Tibial nerve (tissue), 4 donors: ENCODE measurements at places on chromosomes 16 and 17.

DNA sequence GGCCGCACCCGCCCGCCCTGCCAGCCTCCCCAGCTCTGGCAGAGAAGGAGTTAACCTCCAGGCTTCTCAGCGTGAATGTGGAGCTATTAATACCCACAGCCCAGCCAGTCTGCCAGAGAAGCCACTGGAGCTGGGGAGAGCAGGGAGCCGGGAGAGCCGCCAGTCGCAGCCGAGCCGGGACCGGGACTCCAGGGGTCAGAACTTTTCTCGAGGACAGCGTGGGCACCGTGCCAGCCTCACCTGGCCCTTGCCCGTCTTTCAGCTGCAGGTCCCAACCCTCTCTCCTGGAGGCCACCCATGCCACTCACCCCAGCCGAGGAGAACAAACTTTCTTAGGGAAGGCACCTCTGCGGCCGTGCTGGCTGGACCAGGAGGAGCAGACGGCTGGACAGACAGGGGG lies 33.8 kb upstream of the SBK1 start:
- no peak for DNase-seq

- no peak for DNase-seq
These were observed 34.4 kb downstream of the WDR59 start for GRCh38 chr16:74950511-74950910.

DNA sequence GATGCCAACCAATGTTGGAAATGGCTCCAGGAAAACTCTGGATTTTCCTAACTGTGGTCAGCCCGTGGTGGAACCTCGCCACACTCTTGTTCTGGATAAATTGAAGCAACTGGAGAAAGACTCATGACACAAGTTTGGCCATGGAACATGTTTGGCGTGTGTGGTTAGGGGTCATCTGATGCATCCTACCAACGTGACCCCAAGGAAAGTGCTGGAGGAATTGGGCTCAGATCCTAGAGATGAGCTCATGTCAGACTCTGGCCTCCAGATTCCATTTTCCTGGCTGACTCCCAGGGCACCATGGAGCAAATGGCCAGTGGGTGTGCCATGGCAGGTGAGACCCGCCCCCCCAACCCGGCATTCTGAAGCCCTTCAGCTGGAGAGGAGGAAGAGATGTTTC lies 58.5 kb downstream of the CACNG5 start:
- no peak for DNase-seq

DNA sequence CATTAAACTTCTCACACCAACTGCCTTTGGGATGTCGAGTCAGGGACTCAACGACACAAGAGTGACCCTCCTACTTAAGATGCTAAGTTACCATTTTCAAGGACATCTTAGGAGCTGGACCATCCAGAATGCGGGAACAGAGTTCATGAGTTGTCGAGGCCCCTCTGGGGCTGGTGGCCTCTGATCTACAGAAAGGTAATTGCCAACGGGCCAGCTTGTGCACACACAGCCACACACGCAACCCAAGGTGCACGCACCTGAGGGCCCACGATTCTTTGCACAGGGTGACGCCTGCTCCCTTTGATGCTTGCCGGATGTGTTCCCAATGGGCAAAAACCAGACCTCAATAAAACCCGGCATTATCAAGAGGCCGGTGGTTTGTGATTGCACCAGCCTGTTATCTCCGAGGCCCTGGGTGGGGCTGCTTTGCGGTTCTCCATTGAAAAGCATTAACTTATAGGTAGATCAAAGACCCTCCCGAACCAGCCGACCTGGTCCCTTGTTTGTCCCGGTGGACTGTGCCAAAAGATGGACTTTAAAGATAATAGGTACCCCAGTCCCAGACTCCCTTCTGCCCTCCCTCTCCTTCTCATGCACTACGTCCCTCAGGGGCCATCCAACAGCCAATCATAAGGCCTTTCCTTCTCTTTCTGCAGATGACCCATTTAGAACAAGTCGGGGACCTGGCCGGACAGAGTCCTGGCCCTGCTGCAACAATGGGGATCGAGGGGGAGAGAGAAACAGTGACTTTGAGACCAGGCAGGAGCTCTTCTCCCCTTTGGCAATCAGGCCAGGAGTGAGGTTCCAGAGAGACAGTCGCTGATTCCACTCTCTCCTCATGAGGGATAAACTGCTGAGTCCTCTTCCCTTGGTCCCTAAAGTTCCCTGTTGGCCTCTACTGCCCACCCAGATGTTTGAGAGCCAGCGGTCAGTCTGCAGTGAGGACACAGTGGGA lies 292.5 kb downstream of the SOX9 start:
- no peak for DNase-seq

- no peak for DNase-seq
These were observed 10.9 kb downstream of the HDAC5 start for GRCh38 chr17:44112284-44113280.

GRCh38 chr17:81644976-81645952 lies 8.3 kb downstream of the TSPAN10 start:
- DNase-seq = no peak

GRCh38 chr16:4365014-4365406 lies 6.6 kb upstream of the VASN start:
- DNase-seq = no peak

DNA sequence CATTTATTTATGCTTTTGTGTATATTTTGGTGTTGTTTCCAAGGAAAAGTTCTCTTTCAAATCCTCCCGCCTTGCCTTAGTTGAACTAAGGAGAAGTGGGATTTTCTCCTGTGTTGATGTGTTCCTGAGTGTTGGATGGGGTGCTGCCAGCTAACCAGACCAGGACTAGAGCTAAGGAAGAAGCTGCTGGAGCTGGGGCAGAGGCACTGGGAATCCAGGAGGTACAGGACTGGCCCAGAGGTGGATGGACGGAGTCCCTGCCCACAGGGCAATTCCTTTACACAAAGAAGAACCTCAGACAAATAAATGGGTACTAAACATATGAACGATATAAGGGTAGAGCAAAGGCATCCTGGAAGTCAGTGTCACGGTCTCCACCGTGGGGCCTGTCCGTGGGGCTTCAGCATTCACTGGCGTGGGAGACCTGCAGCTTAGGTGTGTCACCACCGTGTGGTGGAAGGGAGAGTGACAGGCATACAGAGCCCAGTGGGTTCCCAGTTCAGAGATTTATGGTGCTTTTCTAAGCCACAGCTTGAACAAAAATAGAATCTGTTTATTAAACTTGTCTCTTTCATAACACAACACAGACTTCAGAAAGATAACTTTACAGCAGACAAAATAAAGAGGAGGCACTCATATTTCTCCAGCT lies 270.7 kb downstream of the NTN1 start:
- DNase-seq = peak; percentile 32

DNA sequence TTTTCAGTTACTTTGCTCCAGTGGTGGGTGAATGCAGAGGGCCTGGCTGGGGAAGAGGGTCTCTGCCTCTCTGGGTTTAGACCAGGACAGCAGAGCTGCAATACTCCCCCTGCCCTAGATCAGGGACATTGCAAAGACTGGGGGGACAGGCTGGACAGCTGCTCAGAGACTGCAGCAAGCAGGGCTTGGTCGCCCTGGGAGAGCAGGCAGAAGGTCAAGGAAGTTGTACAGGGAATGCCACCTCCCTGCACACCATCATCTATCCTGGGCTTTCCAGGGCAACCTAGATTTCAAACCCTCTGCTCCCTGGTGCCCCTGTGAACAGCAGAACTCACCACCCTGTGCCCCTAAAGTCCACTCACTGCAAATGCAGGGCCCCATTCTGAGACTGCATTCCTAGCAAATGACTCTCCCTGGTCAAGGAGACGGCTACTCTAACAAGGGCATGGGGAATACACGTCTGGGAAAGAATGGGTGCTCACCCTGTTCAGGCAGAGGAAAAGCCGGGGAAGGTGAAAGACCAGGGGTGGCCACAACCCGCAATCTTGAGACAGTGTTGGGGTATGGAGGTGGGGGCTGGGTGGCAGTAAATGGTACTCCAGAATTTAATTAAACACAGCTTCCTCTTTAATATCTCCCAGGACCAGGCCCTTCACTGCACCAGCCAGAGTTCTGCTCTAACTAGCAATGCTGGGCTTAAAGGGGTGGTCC lies 1.0 kb downstream of the KIFC3 start:
- DNase-seq = no peak

DNA sequence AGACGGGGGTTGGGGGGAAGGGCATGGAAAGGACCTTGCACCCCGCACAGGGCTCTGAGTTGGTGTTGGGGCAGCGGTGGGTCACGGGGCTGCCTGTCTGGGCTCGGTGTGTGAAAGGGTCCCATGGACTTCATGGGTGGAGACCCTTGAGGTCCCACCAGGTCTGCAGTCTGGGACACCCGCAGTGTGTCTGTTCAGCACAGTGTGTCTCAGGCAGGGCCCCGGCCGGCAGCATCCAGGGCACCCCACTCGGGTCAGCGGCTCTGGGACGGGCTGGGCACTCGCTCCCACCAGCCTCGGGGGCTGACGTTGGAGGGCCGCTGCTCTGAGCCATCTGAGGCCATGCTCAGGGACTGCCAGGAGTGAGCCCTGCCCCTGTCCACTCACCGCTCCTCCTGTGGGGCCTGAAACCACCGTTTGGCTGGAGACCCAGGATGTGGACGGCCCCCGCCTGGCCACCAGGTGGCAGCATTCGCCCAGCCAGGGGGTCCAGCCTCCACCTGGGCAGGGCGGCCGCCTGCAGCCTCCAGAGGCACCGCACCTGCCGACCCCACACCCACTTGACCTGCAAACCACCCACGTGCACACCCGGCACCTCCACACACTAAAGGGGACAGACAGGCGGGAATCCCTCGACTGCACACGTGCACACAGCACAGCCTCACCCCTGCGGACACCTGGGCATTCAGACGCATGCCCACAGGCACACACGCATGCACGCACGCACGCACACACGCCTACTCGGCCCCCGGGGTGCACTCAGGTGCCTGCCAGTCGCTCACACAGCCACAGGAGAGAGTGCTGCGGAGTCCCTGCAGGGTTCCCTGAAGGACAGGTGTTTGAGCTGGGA lies 10.1 kb upstream of the ZFPM1 start:
- DNase-seq = peak; percentile 38

DNA sequence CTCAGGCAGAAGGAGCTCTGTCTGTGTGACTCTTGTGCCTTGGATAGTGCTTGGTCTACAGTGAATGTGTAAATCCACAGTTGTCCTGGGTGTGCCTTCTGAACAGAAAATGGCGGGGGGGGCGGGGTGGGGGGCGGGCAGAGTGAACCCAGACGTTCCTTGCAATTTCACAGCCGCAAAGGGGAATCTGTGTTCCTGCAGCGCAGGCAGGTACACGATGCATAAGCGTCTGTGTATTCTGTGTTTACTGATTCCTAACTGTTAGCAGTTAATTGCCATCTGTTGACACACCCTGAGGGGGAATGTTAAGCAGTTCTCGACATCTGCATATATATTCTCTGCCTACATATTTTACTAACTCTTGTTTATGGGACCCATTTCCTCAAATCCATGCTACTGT lies 123.5 kb upstream of the ZFHX3 start:
- no peak for DNase-seq

DNA sequence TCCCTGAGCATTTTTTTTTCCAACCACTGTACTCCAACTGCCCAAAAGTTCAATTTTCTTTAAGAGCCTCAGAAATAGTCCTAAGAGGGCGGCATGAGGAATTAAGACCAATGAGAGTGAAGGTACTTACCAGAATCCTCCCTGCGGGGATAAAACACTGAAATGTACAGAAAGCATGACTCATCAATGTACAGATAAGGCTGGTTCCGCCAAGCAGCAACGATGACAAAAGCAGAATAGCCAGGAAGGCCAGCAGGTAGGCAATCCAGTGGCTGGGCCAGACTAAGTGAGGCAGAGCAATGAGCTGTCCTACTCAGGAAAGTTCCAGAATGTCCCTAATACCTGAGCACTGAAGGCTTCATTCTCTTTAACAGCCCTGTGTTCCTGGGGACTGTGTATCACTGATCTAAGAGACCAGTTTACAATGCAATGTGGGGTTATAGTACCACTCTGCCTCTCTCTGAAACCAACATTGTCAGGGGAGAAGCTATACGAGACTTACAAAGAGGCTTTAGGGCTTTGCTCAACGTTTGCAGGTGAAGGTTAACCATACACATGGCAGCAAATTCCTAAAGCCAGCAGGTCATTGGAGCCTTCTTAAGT lies 11.0 kb upstream of the GPR139 start:
- DNase-seq = no peak

DNA sequence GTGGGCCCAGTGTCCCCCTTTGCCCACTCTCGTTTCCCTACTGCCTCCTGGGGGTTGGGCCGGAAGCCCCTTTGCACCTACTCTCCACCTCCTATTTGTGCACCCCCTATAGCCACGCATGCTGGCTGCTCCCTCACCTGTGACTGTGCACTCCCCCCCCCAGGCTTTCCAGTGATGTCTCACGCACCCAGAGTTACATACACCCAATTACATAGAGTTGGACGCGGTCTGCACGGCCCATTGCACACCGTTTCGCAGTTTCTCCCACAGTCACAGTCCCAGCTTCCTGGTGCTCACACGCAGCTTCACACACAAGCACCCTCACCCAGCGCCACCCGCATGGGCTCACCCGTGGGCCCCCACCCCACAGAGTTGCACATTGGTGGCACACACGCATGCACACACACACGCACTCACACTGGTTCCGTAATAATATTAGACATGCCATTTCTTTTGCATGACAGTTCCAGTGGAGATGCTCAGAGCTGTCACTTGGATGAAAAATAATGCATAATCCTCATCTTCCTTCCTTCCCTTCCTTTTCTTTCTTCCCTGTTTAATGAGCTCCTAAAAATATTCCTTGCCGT lies 21.5 kb upstream of the C1QL1 start:
- DNase-seq = no peak

GRCh38 chr17:55661256-55661758 lies 61.4 kb downstream of the TMEM100 start:
- DNase-seq = no peak

DNA sequence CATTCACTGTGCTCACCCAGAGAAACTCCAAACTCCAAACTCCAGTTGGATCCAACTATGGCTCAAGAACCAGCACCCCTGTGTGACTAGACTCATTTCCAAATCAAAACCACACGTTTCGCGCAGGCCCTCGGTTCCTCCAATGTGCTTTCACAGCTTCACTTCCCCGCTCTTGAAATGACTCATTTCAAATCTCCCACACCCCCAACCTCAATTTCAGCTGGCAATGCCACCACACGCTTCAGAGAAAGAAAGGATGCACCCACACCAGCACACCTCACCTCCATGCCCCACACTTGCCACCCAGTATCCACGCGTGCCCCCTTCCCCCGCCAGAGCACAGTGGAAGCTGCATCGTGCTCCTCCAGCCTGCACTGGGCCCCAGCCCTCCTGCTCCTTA lies 9.0 kb downstream of the TMEM92 start:
- DNase-seq = no peak

DNA sequence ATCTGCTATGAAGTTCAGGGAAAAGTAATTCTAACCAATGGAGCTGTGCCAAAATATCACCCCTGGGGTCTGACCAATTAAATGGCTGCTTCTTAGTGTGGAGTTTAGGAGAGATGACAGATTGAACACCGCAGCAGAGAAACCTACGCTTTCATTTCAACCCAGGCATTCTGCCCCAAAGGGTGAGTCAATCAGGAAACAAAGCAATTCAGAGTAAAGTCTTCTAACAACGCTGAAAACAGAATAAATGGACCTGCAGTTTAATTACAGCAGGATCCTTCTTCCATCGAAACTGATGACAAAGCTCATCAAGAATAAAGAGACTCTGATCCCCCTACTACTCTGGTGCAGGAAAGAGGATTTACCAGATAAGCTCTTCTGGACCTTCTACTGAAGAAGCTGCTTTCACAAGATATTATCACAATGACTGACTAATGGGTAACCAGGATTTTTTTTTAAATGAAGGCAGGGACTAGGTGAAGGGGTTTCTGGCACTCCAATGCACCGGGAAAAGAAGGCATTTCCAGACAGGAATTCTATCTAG lies 16.7 kb downstream of the RFFL start:
- no peak for DNase-seq

GRCh38 chr16:26863931-26864330 lies 202.8 kb upstream of the C16orf82 start:
- DNase-seq = no peak

- DNase-seq = no peak
These were observed 68.7 kb downstream of the AATF start for GRCh38 chr17:37017404-37017803.
